CD4-positive, CD25-positive, alpha-beta regulatory T cell (primary cell): ENCODE measurements at places on chromosomes 12 and 14. TPM values are rescaled to one million over a fixed set of nuclear protein-coding genes. Genes with fewer than 3 reads are reported as not detected.

RNASE7 gene
- not detected for total RNA-seq

IRAK3 gene
- total RNA-seq, result 3.6 TPM

VAMP1 gene
- total RNA-seq, result 67.3 TPM

SERPINA9 gene
- not detected for total RNA-seq

CIROP gene
- total RNA-seq, result not detected

PTPRO gene
- 0.94 TPM for total RNA-seq

SPIC gene
- total RNA-seq, result not detected

GPR137C gene
- total RNA-seq, result 0.22 TPM
